H54 (cell line): ENCODE measurements at places on chromosomes 7 and 10.

- no peak for DNase-seq
Observed at GRCh38 chr10:44936314-44936975, 23.2 kb upstream of the RASSF4 start.

GRCh38 chr7:66919304-66919703 lies 1.7 kb upstream of the TMEM248 start:
- DNase-seq, result no peak

GRCh38 chr10:22846294-22846693 lies 81.6 kb upstream of the ARMC3 start:
- no peak for DNase-seq

GRCh38 chr7:49243521-49243920 lies 319.2 kb downstream of the CDC14C start:
- no peak for DNase-seq

DNA sequence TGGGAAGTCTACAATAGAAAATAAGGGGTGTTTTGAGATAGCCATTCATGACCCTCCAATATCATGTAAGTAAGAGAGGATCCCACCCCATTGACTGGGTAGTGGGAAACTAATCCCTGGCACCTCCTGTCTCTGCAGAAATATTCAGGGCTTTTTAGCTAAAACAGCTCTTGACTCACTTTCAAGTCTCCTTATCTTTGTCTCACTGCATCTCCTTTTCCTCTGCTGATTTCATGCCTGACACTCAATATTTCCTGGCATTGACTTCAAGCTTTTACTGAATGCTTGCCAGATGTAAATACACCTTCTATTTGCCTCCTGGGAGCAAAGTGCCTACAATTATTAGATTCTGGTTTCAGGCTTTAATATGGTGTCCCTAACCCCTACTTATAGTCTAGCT lies 57.1 kb downstream of the CHRM2 start:
- no peak for DNase-seq

GRCh38 chr7:23369100-23369499 lies 70.0 kb downstream of the MALSU1 start:
- no peak for DNase-seq

DNA sequence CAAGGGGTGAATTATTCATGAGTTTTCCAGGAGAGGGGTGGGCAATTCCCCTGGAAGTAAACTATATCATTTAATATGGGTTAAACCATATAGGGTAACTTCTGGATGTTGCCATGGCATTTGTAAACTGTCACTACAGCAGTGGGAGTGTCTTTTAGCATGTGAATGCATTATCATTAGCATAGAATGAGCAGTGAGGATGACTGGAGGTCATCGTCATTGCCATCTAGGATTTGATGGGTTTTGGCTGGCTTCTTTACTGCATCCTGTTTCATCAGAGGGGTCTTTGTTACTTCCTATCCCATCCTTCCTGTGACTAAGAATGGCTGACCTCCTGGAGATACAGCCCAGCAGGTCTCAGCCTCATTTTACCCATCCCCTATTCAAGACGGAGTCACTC lies 139.5 kb upstream of the PRKCQ start:
- DNase-seq, result no peak

GRCh38 chr7:27115221-27116026 lies 12.9 kb upstream of the HOXA2 start:
- DNase-seq, result no peak

- DNase-seq, result no peak
Observed at GRCh38 chr7:66505531-66506451, 122.9 kb upstream of the KCTD7 start.

- no peak for DNase-seq
Observed at GRCh38 chr7:88396948-88397322, 90.2 kb upstream of the STEAP4 start.

DNA sequence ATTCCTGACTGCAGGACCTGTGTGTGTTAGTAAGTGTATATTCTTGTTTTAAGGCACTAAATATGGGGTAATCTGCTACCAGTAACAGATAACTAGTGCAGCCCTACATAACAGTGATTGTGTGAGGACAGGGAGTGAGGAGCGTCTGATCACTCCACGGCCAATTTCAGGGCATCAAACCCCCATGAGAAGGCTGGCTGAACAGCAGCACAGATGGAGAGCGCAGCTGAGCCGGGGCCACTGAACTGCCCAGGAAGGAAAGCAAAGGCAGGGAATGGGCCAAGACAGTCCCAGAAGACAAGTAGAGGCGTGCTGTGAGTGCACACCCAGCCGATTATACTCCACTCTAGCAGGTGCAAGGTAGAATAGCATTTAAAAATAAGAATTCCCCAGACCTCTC lies 157.1 kb upstream of the CHST15 start:
- no peak for DNase-seq

DNA sequence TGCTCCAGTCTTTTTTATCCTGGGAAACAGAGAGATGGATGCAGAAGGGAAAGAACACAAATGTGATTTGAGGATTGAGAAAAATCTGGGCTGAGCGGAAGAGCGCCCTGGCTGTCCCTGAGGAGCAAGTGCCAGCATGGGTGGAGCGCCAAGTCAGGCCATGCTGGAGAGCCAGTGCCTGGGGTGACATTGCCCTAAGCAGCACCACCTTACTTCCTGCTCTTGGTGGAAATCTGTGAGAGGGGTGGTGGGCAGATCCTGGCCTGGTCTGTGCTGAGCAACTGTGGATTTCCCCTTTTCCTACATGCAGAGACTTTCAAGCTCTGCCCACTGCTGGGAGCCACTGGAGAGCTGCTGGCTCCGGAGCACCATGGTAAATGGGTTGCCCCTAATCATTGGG lies 36.9 kb downstream of the DDIT4 start:
- DNase-seq, result no peak

- no peak for DNase-seq
Observed at GRCh38 chr7:101911800-101912715, 94.6 kb downstream of the CUX1 start.

- DNase-seq, result no peak
Observed at GRCh38 chr7:104584620-104585019, 256.2 kb downstream of the LHFPL3 start.

- peak; percentile 26 for DNase-seq
Observed at GRCh38 chr7:98252425-98253054, 508 bp upstream of the TECPR1 start.

DNA sequence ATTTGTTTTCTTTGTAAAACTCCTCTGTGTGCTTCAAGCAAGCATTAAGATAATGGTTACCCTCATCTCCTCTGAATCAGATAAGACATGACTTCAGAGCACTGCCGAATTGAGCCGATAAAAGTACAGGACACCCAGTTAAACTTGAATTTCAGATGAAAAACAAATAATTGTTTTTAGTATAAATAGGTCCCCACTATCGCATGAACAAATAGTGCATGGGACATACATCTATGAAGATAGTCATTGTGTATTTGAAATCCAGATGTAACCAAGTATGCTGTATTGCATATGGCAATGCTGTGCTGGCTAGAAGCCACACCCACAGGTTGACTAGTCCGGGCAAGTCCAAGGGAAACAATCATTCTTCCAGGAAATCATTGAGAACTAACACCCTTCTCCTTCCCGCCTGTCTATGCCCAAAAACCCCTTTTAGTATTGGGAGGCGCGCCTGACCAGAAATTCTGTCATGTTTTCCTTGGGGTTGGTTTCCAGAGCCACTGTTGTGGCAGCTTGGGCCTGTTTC lies 12.6 kb upstream of the FGFR2 start:
- no peak for DNase-seq

DNA sequence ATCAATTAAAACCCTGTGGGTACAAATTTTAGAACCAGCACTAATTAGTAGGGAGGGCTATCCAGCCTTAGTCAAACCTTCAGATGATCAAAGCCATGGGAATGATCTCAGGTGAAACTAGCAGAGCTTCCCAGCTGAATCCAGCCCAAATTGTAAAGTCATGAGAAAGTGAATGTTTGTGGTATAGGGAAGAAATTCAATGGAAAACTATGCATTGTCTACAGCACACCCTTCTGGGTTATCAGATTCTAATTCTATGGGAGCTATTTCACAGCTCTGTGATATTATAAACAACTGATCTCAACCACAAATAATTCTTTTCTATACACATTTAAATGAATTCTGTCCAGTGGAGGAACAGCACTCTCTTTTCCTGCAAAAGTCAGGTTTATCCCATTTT lies 24.6 kb upstream of the BMPER start:
- no peak for DNase-seq

DNA sequence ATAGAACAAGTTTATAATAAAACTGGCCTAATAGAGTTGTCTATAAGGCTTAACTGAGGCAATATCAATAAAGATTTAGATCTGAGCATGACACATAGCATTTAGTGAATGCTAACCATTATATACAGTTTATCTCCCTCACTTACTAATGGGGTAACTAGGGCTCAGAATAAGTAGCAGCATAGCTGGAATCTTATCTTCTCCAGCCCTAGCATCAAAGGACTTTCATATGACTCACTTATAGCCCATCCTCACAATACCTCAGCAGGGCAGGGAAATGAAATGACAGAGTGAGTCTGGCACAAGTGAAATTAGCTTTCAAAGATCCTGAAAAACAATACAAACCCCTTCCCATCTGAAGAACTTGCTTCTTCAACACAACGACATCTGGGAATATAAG lies 362.9 kb downstream of the KIF20B start:
- DNase-seq, result no peak

GRCh38 chr10:124677293-124677699 lies 66.9 kb downstream of the FAM53B start:
- DNase-seq, result no peak

DNA sequence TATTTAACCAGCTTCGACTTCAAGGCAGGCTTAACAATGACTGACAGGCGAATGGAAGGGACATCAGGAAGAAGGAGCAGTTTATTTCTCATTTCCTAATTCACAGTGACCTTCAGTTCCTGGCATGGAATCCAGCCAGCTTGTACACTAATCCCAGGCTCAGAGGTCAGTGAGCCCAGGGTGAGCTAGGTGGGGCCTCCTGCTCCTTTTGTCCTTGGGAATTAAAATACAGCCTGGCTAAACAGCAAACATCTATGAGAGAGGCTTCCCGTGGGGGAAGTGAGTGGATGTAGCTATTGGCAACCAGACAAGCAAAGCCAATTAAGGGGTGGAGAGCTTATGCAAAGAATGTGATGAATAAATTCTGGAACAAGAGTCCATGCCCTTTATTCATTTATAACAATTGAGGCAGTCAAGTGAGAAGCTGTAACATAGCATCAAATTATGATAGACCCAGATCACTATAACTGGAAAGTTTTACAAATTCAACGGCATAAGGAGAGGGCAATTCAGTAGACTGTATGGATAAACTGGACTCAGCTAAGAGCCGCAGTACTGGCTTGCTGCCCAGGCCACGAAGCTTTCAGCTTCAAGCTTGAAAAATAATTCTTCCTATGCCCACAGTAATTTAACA lies 57.1 kb downstream of the STK17A start:
- DNase-seq, result peak; percentile 47
